Stimulated activated CD8-positive, alpha-beta memory T cell treated with anti-CD3 and anti-CD28 coated beads, Interleukin-12 subunit alpha, Interleukin-12 subunit beta, amount 100 ng/mL, for 4 hours (primary cell): ENCODE measurements at places on chromosomes 1 and 21.

- DNase-seq = no peak
Observed at GRCh38 chr1:109910963-109911798, 532 bp downstream of the CSF1 start.

GRCh38 chr1:179322557-179322956 is 29.0 kb downstream of the SOAT1 start:
- no peak for DNase-seq

DNA sequence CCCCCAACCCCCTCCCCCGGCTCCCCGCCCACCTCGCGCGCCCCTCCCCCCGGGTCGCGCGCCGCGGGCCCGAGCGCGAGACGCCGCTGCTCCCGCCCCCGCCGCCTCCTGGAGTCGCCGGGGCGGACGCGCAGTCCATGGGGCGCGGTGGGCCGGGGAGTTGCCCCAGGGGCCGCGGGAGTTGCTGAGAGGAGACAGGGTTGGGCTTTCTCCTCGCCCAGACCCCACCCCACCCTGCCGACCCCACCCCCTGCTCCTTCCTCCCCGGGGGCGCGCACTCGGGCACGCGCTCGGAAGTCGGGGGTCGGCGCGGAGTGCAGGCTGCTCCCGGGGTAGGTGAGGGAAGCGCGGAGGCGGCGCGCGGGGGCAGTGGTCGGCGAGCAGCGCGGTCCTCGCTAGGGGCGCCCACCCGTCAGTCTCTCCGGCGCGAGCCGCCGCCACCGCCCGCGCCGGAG is at the start of gene LAMC1:
Gene LAMC1 (plus strand): TSS at position 275 of the 455 bp plus-strand sequence. CDS start 297 bp downstream, outside the sequence.
- DNase-seq = peak; percentile 2

- peak; percentile 4 for DNase-seq
Observed at GRCh38 chr1:110524311-110525248, 5.6 kb upstream of the KCNA10 start.

DNA sequence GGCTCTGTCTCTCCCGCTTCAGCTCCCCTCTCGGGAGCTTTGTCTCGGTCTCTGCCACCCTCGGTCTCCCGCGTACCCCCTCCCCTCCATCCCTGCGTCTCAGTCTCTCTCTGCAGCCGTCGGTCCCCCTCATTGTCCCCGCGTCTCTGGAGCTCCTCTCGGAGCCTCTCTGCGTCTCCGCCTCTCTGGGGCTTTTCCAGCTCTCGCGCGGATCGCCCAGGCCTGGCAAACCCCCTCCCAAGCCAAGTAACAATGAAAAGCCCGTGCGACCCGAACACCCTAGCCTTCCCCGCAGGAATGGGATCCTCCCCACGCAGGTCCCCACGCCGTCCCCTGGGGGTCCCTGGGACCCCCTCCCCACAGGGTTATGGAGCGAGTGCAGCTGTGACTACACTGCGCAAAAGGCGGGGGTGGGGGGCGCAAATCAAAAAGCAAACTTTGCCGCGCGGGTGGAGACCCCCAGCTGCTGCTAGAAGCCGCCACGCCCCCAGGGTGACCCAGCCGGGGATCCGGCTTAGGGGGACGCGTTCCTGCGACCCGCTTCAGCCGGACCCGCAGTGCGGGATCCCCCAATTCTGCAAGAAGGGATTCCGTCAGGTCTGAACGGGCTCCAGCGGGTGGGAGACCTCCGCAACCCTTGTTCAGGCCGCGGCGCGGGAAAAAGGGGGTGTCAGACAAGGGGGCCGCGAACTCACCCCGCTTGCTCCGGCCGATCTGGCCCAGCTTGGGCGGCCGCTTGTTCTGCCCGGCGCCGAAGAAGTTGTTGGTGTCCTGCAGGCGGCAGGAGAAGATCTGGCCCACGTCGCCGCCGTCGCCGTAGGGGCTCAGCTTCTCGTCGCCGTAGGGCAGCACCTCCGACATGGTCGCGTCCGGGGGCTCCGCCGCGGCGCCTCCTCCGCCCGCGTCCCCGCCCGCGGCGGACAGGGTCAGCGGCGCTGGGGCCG is 1.2 kb downstream of the CAMK2N1 start:
- DNase-seq = no peak

GRCh38 chr1:222926566-222926965 is 111.7 kb downstream of the DISP1 start:
- DNase-seq = no peak

- no peak for DNase-seq
Observed at GRCh38 chr1:204198348-204199340, 2.4 kb upstream of the KISS1 start.

DNA sequence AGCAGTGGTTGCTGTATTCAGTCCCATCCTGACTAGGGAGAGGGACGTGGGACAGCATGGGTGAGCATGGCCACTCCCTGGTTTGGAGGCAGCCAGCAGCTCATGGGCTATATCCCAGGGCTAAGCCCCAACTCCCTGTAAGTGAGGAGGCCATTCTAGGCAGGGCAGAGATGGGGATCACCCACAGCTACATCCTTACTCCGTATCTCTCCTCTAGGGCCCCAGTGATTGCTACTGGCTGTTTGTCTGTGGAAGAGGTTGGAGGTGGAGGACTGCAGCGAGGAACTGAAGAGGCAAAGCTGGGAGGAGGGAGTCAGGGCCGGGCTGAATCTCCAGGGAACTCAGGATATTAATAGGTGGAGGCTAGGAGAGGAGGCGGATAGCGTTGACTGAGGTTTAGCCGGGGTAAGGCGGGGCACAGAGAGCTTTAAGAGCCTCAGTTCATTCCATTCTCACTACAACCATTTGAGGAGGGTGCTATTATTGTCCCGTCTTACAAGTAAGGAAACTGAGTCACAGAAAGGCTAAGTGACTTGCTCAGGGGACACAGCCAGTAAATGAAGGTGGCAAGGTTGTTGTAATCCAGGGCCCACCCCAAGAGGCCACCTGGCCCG is 6.8 kb downstream of the OLIG2 start:
- no peak for DNase-seq

- no peak for DNase-seq
Observed at GRCh38 chr1:99004254-99004860, 304 bp downstream of the PLPPR5 start.

- no peak for DNase-seq
Observed at GRCh38 chr1:147213271-147213670, 11.9 kb downstream of the FMO5 start.
